Stimulated activated CD8-positive, alpha-beta memory T cell treated with anti-CD3 and anti-CD28 coated beads, Interleukin-15, amount 100 ng/mL, for 4 hours (primary cell): ENCODE measurements at places on chromosomes 2 and 18.

DNA sequence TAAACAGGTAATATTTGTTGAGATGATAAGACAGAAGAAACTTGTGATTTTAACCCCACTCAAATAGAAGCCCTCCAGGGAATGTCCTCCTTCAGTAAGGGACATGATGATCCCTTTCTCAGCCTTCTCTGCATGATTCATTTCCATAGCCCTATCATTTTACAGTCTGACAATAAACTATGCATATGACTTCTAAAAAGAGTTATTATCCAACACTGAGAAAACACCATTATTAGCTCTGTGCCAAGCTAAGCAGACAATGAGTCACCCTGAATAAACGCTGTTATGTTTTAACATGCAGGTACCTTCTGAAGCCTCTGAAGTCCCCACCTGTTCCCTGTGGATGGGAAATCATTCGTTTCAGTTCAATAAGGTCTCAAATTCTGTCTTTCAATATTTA is 54.7 kb downstream of the DTNB start:
- DNase-seq, result no peak

- no peak for DNase-seq
Observed at GRCh38 chr18:61397222-61397621, 64.0 kb downstream of the CDH20 start.

DNA sequence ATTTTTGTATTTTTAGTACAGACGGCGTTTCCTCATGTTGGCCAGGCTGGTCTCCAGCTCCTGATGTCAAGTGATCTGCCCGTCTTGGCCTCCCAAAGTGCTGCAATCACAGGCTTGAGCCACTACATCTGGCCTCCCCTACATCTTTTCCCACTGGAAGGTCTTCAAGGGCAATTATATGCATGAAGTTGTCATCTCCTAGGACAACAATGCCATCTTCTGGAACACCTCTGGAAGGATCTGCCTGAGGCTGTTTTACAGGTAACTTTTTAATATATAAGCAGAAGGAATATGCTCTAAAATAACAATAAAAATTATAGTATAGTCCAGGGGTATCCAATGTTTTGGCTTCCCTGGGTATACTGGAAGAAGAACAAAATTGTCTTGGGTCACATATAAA is 321.4 kb downstream of the AFF3 start:
- no peak for DNase-seq

DNA sequence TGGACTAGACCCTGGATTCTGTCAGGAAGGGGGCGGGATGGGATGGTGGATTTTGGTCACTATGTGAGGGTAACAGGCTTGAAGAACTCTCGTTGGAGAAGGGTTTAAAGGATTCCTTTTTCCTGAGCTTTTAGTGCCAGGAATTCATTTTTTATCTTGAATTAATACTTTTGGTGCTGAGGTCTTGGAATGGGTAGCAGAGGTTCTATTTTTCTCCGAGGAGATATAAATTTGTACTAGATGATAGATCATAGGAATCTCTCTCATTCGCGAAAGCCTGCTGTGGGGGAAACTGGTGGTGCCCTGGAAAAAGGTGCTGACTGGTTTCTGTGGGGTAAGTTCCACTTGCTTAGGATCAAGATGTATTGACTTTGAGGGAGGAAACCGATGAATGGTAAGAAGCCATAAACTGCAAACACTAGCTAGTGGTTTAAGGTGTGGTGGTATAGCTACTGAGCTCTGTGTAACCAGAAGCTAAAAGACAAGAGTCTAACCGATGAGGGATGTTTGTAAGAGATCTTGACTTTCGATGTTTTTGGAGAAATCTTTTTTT is 706 bp downstream of the AGPS start:
- no peak for DNase-seq

GRCh38 chr18:48347756-48348326 is 61.3 kb downstream of the ZBTB7C start:
- DNase-seq, result no peak

GRCh38 chr18:44791520-44791919 is 110.8 kb downstream of the SETBP1 start:
- DNase-seq, result no peak

DNA sequence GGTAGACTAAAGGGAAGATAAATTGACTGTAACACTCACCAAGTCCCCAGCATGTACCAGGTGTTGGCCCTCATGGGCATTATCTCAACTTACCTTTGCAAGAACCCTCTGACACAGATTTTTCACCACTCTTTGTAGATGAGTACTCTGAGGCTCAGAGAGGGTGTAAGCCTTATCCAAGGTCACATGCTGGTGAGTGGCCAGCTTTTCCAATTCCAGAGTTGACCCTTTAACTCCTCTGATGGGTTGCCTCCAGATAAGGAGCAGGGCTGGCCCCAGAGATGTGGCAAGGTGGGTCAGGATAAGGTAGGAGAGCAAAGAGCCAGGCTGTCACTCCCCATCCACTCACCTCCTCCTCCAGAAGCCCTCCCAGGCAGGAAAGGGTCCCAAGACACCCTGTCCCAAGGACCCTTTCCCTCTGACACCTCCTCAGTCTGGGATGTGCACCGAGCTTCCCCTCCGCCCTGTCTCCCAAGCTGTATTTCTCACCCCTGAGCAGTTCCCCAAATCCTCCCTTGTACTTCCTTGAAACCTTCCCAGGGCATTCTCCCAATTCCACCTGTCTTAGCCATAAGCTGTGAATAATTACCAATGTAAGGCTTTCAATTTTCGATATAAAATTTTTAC is 165.9 kb downstream of the ZFP36L2 start:
- no peak for DNase-seq

- no peak for DNase-seq
Observed at GRCh38 chr2:236899146-236899545, 186.5 kb upstream of the COPS8 start.

- DNase-seq, result no peak
Observed at GRCh38 chr2:158034198-158034866, 67.3 kb upstream of the UPP2 start.

DNA sequence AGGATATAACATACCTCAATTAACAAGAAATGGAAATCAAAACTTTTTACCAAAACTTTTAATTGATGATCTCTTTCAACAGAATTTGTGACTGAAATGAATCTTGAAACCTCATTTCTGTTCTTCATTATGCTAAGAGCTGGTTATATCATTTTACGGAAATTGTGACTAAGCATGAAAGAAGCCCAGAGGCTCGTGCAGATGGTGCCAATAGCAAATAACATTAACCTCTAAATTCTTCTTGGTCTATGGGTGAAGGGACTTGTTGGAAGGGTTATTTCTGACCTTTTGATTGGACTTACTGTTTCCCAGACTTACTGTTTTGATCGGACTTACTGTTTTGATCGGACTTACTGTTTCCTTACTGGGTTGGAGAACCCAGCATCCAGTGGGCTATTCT is 435.6 kb downstream of the TDRD15 start:
- DNase-seq, result no peak

DNA sequence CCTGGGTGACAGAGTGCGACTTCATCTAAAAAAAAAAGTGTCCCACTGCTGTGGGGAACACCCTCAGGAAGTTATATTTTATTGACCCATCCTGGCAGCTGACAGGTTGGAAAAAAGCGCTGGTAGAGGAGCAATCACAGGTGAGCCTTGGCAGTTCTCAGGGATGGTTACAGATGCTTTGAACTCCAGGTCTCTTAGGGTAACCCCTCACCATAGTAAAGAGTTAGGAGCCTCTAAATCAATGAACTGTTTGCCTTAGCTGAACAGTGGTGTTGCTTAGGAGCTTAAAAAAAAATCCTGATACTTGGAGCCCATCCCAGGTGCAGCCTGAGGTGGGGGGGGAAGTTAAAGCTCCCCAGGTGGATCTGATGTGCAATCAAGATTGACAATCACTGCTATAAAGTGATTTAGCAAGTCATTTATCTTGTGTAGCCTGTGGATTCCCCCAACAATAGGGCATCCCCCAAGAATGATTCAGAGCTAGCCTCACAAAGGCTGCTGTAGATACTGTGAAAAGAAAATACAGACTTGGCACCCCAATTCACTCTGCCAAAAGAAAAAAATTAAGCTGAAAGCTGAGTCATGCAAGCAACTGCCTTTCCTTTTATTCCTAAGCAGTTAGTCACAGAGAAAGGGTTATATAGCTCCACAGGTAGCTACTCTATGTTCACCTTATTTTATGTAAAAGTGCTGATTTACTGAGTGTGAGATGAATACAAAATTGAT is 14.8 kb downstream of the SLC16A14 start:
- DNase-seq, result no peak

DNA sequence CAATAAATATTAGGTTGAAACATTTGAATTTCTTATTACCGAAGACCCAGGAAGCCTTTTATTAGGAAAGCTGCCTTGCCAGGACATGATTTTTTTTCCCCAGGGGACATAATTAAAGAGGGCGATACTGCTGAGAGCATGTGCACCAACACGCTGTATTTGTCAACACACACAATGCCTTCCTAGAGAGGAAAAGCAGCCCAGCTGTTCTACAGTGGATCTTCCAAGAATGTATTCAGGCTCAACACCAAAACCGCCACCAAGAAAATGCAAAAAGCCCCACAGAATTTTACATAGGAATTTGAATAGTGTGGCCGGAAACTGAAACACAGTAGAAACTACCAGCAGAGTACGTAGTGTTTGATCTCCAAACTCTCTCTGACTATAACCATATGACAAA is 320.4 kb downstream of the DLGAP1 start:
- no peak for DNase-seq

DNA sequence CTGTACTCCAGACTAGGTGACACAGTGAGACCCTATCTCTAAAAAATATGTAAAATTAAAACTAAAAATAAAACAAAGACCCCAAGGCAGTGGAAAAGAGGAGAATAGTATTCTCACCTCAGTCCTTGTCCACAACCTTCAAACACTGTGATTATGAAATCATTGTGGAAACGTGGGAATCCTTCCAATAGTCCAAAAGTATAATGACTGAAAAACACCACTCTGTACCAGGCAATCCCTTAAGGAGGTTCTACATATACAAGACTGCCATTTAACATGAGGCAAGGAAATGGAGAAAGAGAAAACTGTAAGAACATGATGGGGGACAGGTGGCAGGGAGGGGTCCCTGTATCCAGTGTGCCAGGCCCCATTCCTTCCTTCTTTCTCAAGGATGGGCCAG is 66.1 kb downstream of the ACVR1 start:
- DNase-seq, result no peak

- DNase-seq, result no peak
Observed at GRCh38 chr2:157874997-157875640, 1.0 kb downstream of the ACVR1 start.

GRCh38 chr2:199903111-199903510 is 8.0 kb upstream of the C2orf69 start:
- DNase-seq, result no peak

DNA sequence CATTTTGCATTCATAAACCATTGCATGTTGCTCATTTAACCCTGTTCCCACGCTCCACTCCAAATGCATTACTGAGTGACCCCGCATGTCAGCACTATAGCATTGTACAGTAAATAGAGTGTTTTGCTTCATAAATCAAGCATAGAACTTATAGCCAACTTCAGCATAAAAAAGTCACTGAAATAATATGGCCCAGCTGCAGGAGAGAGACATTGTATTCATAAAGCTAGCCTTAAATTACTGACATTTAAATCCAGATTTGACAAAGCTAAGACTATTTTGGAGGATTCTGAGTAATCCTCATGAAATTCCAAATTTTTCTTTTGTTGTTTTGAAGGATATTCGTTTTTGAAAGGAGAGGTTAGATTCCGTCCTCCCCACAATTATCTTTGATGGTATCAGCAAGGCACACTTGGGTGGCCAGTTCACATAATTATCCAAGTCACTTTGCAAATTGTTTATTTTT is 320.9 kb upstream of the TCF4 start:
- no peak for DNase-seq
